ENCODE measurements at places on chromosomes 4 and X.

- DNase-seq = no peak
Observed at GRCh38 chr4:6776920-6777635, 5.4 kb upstream of the KIAA0232 start.

- DNase-seq = no peak
Observed at GRCh38 chr4:90994851-90995574, 867.8 kb downstream of the CCSER1 start.

GRCh38 chrX:82127228-82128123, 925.6 kb downstream of the SH3BGRL start:
- no peak for DNase-seq

- DNase-seq = no peak
Observed at GRCh38 chr4:89270792-89271191, 36.8 kb downstream of the GPRIN3 start.

GRCh38 chr4:19009881-19010280, 988.3 kb upstream of the LCORL start:
- DNase-seq = no peak

GRCh38 chr4:40723728-40724127, 26.0 kb upstream of the NSUN7 start:
- no peak for DNase-seq

- DNase-seq = no peak
Observed at GRCh38 chr4:96675416-96675815, 835.5 kb downstream of the PDHA2 start.

GRCh38 chr4:142845293-142846107, 601 bp downstream of the INPP4B start:
- no peak for DNase-seq

DNA sequence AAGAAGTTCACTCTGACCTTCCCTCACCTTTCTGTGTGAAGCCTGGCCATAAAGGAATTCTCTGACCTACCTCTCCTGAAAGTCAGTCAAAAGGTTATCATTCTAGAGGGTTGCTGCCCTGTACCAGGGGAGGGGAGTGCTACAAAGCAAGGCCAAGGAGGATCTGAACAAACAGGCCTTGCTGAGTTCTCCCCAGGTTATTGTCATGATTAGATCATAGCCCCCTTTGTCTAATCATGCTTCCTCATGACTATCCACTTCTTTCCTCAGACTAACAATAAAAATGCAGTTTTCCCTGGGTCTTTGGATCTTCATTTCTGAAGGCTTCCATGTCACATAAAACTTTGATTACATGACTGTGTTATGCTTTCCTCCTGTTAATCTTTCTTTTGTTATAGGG, 472.0 kb downstream of the IQCM start:
- no peak for DNase-seq

DNA sequence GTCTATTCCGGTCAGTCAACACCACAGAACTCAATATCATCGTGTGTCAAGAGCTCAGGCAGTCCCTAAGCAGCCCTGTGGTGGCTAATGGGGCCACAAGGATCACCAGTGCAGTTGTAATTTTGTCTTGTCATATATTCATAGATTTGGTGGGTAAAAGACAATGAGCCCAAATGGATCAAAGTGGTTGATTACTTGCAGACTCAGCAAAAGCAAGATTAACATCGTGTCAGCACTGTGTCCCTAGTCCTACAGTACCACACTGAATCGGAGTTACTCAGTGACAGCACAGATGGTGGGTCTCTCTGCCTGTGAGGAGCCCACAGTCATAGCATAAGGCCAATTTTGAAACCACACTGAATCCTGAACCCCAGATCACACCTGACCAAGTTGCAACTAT, 8.7 kb downstream of the XAGE5 start:
- DNase-seq = no peak

DNA sequence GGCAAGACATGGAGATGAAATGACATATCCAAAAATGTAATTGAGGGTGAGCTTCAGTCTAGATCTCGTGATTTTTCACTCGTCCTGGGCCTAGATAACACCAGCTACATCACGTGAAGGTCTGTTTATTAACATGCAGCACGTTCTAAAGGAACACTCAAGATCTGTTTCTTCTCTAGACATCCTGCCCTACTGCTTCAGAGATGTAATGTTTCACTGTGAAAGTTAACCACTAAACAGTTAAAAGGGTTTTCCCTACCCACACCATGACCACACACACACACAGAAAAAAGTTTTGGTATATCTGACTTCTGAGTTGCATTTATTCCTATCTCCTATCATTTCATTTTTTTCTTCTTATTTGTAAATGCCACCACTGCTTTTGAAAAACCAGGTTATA, 52.3 kb upstream of the SMIM31 start:
- DNase-seq = no peak

DNA sequence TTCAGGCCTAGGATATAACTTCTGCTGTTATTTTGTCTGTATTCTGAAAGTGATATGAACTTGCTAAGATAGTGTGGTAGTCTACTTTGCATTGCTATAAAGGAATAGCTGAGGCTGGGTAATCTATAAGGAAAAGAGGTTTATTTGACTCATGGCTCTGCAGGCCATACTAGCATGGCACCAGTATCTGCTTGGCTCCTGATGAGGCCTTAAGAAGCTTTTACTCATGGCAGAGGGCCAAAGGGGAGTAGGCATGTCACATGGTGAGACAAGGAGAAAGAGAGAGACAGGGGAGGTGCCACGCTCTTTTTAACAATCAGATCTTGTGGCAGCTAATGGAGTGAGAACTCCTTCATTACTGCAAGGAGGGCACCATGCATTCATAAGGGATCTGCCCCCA, 247.3 kb downstream of the GPAT3 start:
- no peak for DNase-seq

DNA sequence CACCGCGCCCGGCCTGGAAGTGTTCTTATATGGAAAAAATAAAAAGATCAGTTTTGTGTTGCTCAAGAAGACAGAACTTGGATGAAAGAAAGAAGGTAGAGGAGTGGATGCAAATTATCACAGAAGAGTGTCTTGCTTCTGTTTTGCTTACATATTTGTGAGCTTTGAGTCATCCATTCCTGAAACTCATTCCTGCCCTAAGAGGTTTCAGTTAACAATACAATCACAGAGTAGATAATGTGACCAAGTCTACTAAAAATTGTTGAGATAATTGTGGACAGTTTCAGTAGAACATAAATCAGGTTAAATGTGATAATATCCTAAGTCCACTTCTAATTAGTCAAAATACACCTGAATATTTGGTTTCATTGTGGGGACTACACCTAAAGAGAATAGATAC, 26.4 kb upstream of the LRCH2 start:
- DNase-seq = peak; percentile 16

DNA sequence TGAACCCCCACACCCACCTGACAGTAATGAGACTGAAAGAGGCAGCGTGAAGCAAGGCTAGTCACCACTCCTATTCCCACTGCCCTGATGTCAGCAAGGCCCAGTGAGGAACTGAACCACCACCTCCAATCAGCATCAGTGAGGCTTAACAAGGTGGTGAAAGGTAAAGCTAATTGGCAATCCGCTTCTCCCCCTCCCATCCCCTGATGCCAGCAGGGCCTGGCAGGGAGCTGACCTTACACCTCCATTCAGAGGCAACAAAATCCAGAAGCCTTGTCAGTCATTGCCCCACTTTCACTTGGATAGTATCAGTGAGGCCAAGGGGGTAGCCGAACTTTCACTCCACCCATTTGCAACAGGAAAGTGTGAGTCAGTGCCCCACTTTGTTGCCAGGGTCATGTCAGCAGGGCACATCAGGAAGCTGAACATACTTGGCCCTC, 60.8 kb downstream of the AWAT2 start:
- peak; percentile 10 for DNase-seq

DNA sequence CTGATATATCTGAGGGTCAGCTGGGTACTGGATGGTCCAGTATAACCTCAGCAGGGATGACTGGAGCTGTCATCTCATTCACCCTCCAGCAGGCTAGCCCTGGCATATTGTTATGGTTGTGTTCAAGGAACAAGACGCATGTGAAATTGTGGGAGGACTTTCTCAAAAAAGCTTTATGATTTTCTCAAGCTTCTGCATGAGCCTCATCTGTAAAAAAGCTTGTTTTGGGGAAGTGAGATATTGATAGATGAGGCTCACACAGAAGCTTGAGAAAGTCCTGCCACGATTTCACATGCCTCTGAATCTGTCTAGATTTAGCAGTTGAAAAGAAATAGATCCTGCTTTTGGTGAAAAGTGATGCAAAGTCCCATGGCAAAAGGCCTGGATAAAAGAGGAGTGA, 93.4 kb downstream of the SPCS3 start:
- DNase-seq = no peak

DNA sequence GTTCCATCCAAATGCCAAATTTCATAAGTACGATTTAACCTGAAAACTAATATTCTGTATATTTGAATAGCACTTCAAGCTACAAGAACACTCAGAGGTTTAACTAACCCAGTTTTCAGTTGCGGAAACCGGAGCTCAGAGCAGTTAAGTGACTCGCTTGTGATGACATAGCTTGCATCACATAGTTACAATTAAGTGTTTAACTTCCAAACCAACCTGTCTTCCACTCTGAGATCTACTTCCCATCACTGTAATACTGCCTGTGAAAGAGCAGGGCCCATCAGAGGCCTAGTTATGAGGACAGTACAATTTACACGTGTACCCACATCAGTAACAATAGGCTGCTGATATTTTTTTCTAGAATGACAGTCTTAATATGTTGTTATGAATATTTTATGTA, 120.3 kb downstream of the MAD2L1 start:
- DNase-seq = no peak

- DNase-seq = no peak
Observed at GRCh38 chr4:185464183-185464582, 7.3 kb downstream of the CCDC110 start.

- no peak for DNase-seq
Observed at GRCh38 chr4:41294445-41295062, 37.8 kb downstream of the UCHL1 start.

DNA sequence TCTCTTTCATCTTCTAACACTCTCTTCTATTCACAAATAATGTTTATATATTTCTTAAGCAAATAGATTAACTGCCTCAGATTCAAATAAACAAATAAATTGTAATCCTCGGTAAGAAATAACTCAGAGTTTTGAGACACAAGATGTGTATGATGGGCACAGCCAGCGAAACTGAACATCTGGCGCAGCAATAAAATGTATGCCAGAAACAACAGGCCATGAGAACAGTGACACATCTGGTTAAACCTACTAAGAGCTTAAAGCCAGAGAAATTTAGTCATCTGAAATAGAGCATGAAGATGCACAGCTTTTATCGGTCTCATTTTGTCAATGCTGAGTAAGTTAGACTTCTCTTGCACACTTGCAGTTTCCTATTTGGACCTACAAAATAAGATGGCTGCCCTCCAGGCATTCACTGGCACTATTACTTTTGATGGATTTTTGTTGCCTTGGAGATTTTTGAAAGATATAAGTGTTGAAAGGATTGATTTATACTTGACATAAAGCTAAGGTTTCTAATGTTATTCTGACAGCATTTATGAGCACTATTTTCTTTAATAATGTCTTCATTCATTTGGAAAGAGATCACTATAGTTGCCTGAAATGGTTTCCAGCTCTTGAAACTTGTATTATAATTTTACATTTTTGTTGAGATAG, 1444.0 kb downstream of the PCDH18 start:
- no peak for DNase-seq

- peak; percentile 59 for DNase-seq
Observed at GRCh38 chr4:20317424-20317985, 65.8 kb downstream of the SLIT2 start.

GRCh38 chr4:36351082-36351666, 69.8 kb downstream of the DTHD1 start:
- DNase-seq = peak; percentile 14

GRCh38 chrX:8868070-8868773, 67.0 kb upstream of the FAM9A start:
- peak; percentile 21 for DNase-seq

DNA sequence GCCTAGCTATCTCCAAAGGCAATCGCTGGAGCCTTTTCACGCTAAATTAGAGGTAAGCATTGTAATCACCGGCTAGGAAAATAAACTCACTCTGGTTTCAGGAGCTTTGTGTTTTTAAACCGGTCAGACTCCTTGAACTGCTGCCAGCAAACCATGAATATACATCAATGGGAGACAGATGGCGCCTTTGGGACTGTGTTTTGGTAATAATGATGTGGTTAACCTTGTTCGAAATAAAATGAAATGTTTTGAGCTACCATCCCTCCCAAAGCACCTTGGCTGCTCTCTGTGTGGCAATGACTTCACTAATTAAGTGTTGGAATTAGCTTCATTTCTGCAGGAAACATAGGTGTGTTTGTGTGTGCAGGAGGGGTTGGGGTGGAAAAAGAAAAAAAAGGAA, 65.3 kb downstream of the CLNK start:
- peak; percentile 43 for DNase-seq

GRCh38 chr4:72567821-72568675, 973 bp downstream of the ADAMTS3 start:
- DNase-seq = peak; percentile 75

- no peak for DNase-seq
Observed at GRCh38 chr4:56251556-56251955, 135.7 kb downstream of the AASDH start.

DNA sequence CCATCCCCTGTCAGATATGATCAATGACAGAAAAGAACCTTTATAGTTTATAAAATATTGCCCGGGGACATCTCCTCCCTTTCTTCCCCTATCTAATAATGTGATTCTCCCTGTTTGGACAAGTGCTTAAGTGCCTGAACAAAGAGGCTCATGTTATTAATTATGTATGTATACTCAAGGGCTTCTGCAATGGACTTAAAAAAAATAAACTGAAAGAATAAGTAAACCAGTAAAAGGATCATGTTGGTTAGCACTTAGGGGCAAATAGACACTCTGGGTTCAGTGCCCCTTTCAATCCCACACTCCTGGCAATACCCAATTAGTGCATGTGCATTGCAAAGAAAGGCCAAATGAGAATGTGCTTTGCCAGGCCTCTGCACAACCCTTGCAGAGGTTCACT, 30.7 kb upstream of the RPS6KA6 start:
- DNase-seq = no peak

- peak; percentile 8 for DNase-seq
Observed at GRCh38 chr4:92303621-92304027, at the start of gene GRID2. TSS of gene GRID2 (plus strand) at chr4:92303966.

DNA sequence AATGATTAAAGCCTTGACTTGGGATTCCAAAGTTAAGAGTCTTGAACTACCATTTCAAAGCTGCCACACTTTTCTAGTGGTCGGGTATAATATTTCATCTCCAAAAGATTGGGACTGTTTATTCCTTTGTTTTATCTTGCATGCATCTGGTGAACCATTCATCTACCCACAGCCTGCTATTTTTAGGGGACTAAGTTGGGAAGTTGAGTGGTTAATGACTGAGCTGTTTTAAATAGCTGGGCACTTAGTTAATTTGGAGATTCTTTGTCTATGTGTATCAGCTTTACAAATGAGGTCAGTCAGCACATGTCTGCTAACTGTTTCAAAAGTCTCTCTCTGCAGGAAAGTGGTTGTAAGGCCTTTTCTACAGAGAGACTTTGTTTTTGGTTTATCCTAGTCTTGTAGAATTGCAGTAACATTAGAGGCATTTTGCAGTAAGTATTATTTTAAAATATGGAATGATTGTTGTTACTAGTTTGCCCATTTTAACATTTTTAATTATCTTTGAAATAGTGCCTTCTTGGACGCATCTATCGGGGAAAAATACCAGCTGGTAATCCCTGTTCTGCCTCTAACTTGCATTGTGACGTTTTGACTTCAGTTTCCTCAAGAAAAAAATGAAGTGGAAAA, 8.2 kb downstream of the BMP2K start:
- peak; percentile 65 for DNase-seq

Data from fibroblast of the aortic adventitia (primary cell).